ENCODE measurements at places on chromosomes 4 and X.

DNA sequence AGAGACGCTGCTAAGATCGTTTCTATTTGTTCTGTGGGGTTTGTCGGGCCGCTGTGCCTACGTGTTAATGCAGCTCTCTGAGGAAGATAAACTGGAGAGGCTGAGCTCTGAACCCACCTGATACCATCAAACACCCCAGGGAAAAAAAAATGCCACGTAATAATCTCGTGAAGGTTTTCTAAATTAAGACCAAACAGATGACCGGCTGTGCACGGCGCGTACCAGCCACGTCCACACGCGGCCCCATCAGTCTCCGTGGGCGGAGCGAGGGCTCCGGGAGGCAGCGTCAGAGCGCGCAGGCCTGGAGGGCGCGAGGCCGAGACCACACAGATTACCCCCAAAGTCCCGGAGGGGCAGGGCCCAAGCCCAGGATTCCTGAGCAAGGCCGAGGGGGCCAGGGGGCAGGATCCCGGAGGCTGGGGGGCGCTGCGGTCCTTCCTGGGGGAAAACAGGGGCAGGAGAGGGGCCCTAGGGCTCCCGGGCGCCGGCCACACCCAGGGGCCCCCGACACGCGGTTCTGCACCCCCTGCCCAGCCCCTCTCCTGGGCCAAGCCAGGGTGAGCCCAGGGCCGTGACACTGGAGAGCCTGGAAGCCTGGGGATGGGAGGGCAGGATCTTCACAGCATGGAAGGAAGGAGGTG, 91.9 kb downstream of the FAM53A start:
- DNase-seq, result no peak

DNA sequence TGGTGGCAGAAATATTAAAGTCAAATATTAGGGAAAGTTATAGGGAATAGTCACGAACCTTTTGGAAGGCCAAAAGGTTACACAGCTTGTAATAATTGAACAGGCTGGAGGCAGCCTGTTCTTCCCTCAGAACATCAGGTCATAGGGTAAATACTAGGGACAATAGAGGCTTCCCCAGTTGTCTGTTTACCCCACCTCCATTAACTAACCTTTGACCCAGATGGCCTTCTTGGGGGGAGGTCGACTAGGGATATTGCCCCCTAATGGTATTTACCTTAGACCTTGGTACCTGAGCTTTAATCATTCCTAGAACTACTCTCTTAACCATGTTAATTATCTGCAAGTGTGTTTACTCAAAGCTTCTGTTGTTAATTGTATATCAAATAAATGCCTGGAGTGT, 26.0 kb downstream of the C4orf17 start:
- no peak for DNase-seq

DNA sequence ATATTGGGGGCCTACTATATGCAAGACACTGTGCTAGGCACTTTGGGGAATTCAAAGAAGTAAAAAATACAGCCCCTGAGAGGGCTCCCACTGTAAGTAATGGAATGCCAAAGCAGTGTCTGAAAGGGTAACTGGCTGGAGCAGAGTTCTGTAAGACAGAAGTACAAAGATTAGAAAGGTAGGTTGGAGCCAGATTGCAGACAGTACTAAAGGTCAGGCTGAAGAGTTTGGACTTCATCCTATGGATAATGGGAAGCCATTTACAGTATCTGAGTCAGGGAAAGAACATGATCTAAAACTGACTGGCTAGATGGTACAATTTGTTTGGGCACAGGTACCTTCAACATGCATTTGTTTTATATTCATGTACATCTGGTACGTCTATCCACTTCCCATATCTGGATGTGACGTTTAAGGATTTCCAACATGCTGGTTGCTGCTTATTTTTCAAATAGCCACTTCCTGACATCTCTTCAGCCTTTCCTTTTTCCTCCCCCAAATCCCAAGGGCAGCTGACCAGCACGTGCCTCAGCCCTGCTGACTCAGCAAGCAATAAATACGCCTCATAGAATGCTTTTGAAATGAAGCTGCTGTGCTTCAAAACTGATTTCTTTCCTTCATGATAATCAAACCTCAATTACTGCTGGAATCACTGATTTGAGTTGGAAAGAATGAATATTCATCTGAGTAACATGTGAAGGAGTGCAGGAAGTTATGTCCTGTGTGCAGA, 9.5 kb downstream of the ENOX2 start:
- DNase-seq, result no peak

DNA sequence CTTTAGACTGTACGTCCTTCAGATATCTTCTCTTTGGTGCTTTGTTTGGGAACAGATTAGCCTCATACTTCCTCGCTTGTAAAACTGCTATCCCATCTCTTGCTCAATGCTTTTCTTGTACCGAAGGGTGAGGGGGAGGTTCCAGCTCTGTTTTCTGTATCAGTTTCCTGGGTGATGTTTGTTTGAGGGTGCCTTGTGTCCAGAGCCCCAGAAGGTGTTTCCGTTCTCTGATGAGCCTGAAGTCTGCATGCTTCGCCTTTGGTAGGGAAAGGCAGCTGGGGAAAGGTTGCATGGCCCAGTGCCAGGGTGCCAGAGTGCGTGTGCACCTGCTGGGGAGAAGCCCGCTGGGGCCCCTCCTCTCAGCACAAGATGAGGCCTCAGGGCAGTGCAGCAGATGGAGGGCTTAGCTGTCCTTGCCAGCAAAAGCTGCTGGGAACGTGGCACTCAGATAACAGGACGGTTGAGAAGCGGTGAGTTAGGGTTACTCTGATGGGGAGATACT, 73.7 kb downstream of the TBL1X start:
- DNase-seq, result no peak

DNA sequence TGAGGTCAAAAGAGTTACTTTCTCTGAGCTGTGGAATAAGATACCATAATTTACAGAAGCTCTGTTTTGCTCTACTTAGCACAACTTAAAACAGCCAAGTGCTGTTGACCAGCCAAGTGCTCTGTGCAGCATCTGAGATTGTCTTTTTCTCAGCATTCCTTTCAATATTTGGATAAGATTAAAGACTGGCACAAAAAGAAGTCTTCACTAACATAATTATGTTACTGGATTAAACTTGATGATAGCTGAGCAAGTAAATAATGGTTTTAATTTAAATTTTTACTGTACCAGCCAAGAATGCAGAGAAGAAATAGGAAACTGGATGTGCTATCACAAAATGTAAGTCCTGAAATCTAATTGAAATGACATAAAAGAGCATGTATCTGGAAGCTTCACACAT, 60.4 kb downstream of the NPY2R start:
- DNase-seq, result no peak

DNA sequence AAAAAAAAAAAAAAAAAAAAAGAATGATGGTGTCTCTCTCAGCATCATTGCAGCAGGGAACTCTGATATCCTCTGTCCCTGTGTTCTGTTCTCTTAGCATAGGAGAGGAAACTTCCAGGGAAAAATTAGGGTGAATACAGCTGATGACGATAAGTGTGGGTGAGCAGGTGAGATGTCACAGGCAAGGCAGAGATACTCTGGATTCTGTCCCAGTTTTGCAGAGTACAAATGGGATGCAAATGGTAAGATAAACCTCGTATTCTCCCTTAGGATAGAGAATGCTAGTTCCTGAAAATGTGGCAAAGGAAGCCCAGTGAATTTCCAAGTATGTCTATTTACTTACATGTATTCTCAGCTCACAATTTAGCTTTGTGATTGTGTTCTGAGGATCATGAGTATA, 671.6 kb upstream of the BOD1L1 start:
- no peak for DNase-seq

- no peak for DNase-seq
These were observed 84.5 kb upstream of the UXT start for GRCh38 chrX:47743504-47743903.

DNA sequence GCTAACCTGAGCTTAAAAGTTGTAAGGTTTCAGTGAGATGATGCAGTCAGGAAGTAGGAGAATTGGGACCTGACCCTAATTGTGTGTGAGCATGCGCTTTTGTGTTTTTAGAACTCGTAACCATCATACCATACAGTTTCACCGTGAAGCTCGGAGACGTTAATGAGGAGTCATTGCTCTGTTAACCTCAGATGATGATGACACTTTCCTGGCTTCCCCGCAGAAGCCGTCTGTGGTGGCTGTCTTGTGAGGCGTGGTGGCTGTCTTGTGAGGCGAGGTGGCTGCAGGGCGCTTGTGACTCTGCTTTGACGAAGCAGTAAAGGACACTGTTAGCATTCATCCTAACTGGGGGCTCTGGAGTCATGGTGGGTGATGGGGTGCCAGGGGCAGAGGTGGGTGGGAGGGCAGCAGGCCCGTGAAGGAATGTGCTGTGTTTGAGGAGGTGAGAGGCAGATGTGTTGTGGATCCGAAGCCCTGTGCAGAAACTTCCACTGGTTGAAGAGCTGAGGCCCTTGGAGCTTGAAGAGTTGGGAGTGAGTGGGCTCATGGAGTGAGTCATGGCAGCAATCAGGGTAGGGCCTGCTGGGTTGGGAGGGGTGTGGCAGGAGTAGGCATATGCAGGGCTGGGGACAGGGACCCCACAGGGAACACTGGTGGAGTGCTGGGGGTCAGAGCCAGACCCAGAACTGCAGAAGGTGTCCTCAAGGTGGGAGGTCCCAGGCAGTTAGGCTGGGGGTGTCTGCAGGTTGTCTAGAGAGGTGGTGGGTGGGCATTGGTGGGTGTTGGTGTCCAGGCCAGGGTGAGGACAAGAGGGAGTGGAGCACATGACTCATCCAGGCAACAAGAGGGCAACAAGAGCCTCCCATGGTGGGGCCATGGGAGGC, 57.4 kb downstream of the NSD2 start:
- DNase-seq, result no peak

DNA sequence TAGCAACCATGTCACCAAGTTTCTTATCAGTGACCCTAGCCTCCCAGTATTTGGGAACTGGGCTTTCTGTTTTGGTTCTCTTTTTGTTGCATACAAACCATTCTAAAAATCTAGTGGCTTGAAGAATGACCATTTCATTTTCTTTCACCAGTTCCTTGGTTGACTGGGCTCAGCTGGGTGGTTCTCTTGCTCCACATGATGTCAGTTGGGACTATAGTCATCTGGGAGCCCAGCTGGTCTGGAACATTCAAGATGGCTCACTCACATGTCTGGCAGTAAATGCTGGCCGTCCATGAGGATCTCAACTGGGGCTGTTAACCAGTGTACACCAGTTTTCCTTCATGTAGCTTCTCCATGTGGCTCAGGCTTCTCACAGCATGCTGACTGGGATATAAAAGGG, 27.6 kb upstream of the MBTPS2 start:
- DNase-seq, result no peak

GRCh38 chrX:131633285-131633917, 89.5 kb downstream of the OR13H1 start:
- DNase-seq, result peak; percentile 66

DNA sequence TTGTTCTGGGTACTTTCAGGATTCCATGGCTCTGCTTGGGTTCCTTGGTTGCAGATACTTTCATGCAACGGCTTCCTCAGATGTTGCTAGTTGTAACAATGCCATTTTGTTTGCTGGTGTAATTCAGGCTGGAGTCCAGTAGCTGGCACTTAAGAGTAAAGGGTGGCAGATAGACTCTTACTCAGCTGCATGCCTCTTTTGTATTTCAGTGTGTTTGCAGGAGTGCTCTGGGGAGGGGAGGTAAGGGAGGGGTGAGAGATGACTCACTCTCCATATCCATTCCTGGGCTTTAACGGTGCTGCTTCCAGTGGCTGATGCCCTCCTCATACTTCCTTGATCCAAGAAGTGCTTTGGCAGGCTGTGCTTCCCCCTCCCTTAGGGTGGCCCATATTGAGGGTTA, 155.2 kb downstream of the ZNF330 start:
- DNase-seq, result no peak

DNA sequence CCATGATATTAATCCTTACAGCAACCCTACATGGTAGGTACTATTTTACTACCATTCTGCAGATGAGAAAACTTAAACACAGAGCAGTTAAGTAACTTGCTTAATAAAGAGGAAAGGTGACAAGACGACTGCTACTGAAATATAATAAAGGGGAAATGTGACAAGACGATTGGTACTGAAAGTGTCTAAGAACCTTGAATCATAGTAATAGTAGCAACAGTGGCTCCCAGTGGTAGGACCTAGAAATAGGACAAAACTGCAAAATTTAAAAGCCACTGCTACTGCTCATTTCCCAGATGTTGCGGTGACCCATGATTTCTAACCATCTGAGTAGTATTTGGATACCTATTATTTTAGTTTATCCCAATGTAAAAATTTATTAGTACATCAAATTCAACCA, 89.5 kb downstream of the TASL start:
- DNase-seq, result no peak

- no peak for DNase-seq
These were observed 55.9 kb downstream of the SH3BGRL start for GRCh38 chrX:81257817-81258216.

- DNase-seq, result no peak
These were observed 1176.7 kb downstream of the NLGN4X start for GRCh38 chrX:5051831-5052491.

GRCh38 chrX:102339312-102340298, 92.6 kb downstream of the NXF2 start:
- DNase-seq, result no peak

- no peak for DNase-seq
These were observed 72.6 kb downstream of the PITX2 start for GRCh38 chr4:110550260-110550659.

DNA sequence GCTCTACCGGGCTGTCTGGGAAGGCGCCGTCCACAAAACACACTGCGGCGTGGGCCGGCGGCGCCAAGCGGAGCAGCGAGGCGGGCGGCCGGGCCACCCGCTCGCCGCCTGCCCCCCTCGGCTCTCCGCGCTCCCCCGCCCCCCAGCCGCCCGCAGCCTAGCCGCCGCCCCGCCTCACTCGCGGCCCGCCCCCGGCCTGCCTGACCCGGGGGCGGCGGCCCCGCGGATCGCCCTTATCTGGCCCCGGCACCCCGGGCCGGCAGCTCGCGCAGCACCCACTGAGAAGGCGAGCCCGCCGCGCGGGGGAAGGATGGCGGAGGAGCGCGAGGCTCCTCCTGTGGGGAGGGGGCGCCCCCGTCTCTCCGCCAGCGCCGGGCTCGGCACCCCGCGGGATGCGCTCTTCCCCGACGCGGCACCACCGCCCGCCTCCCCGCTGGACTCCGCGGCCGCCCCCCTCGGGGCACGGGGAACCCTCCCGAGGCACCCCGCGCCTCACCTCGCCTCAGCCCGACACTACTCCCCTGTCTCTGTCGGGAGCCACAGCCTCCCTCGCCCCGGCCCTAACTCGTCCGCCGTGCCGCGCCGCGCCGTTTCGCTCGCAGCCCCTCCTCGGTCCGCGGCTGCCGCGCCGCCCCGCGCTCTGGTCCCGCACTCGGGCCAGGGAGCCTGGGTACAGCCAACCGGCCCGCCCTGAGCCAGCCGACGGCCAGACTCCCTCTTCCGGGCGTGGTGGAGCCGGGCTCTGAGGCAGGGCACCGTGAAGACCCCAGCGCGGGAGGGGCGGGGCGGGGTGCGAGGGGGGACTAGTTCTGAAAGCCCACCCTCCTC, 566 bp downstream of the ATP11C start:
- peak; percentile 13 for DNase-seq

DNA sequence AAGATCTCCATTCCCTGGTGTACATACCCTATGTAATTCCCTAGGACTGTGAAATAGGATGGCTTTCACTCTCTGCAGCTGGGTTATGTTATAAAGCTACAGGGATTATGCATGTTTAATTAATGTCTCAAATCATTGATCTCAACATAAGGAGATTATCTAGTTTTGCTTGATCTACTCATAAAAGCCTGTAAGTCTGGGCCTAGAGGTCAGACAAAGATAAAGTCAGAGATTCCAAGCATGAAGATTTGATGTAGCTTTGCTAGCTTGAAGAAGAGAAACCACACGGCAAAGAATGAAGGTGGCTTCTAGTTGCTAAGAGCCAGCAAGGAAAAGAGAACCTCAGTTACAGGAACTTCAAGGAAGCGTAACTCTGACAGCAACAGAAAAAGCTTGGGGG, 456.9 kb downstream of the CCSER1 start:
- no peak for DNase-seq
